Sciatic nerve (tissue), 2 donors: ENCODE measurements at places on chromosomes 1 and 21. TPM values are rescaled to one million over a fixed set of nuclear protein-coding genes. Genes with fewer than 3 reads are reported as not detected.

The SEMA6C gene
- total RNA-seq = 33.5 TPM

The FOXD2 gene
- 12.3 TPM for total RNA-seq

The PLA2G2A gene
- total RNA-seq = 494 TPM

The RGS13 gene
- 0.22 TPM for total RNA-seq

The NADK gene
- 77.3 TPM for total RNA-seq

The COL8A2 gene
- total RNA-seq = 47.3 TPM

The OR2L13 gene
- 0.36 TPM for total RNA-seq

The KCND3 gene
- total RNA-seq = 7.5 TPM

The KRTAP12-2 gene
- not detected for total RNA-seq

The GPR3 gene
- 0.71 TPM for total RNA-seq

The SMYD2 gene
- total RNA-seq = 13.5 TPM

The CFHR5 gene
- not detected for total RNA-seq

The C1orf87 gene
- total RNA-seq = not detected

The REG4 gene
- not detected for total RNA-seq

DNA sequence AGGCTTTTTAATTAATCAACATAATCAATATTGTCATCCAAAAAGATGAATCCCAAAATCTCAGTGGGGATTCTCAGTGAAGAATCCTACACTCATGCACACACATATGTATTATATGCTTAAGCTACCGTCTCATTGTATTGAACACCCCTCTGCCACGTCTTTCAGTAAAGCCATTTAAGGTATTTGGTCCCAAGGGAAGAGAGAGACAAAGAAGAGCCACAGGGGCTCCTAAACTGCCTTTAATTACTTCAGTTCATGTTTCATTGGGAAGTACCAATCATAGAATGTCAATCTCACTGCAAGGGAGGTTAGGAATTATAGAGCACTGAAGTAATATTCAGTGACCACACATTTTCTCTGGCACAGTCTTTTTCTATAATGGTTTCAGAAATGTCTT lies 388.6 kb upstream of the NEGR1 start:
- no peak for DNase-seq

DNA sequence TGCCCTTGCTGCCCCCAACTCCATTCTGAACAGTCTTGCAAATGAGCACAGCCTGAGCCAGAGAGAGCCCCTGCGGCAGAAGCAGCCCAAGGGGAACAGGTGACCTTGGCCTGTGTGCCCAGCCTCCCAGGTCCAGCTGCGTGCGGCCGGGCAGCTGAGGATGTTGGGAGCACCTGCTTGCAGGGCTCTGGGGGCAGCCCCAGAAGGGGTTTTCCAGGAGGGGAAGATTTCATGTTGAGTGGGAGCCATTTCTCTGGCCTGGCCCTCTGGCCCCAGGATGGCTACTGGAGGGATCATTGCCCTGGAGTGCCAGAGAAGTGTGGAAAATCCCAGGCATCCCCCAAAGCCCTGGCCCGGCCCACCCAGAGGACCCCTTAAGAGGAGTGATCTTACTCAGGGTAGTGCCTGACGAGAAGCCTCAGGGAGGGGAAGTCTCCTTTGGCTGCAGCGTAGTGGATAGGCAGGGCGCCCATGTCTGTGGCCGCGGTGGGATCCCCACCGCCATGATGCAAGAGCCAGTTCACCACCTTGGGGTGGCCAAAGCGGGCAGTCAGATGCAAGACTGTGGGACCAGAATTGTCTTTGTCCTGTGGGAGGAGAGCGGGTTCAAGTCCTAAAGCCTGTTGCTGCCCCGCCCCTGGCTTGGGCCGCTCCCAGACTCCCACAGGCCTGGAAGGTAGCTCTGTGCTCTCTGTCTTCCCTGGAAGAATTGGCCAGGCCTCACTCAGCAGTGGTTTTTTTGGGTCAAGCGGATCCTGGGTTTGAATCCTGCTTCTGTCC lies 20.6 kb upstream of the RNU1-4 start:
- DNase-seq = peak; percentile 58

- DNase-seq = no peak
Measured at GRCh38 chr1:65791396-65791795, 1.3 kb upstream of the PDE4B start.

- no peak for DNase-seq
Measured at GRCh38 chr1:47872886-47873285, 124.3 kb downstream of the TRABD2B start.

DNA sequence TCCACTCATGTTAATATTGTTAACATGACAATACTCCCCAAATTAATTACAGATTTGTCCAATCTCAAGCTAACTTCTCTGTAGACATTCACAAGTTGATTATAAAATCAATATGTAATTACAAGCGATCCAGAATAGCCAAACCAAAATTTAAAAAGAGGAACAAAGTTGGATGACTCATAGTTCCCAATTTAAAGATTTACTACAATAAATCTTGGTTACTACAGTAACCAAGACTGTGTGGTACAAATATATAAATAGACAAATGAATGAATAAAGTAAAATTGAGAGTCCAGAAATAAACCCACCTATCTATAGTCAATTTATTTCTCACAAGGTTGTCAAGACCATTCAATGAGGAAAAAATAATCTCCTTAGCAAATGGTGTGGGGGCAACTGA lies 7.1 kb upstream of the KRTAP10-4 start:
- no peak for DNase-seq

GRCh38 chr1:25610822-25611630 lies 5.6 kb upstream of the MAN1C1 start:
- no peak for DNase-seq

DNA sequence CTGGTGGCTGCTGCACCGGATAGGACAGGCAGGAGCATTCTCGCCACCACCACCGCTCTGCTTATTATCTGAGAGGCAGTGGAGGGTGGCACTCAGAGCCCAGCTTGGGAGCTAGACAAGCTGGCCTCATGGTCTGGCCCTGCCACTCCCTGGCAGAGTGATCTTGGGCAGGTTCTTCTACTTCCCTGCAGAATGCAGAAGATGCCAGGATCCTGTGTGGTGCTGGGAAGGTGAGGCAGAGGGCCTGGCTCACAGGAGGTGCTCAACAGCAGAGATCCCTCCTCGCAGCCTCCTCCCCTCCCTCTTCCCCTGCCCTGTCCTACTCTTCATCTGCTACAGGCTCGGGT lies 60.4 kb downstream of the ARHGEF10L start:
- no peak for DNase-seq

GRCh38 chr1:15414445-15414983 lies 4.8 kb downstream of the EFHD2 start:
- no peak for DNase-seq

DNA sequence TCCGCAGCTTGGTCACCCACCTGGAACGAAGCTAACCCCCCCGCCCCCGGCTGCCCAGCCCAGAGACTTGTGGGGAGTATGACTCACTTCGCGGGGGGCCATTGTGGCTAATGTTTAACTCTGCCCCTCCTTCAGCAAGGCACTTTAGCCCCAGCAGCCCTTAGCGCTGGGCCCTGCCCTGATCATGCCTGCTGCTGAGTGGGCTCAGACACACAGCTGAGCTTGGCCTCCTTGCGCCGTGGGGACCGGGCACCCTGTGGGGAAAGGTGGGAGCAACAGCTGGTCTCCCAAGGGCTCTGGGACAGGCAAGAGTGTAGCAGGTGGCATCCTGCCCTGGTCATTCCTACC lies 6.3 kb upstream of the LAD1 start:
- no peak for DNase-seq

DNA sequence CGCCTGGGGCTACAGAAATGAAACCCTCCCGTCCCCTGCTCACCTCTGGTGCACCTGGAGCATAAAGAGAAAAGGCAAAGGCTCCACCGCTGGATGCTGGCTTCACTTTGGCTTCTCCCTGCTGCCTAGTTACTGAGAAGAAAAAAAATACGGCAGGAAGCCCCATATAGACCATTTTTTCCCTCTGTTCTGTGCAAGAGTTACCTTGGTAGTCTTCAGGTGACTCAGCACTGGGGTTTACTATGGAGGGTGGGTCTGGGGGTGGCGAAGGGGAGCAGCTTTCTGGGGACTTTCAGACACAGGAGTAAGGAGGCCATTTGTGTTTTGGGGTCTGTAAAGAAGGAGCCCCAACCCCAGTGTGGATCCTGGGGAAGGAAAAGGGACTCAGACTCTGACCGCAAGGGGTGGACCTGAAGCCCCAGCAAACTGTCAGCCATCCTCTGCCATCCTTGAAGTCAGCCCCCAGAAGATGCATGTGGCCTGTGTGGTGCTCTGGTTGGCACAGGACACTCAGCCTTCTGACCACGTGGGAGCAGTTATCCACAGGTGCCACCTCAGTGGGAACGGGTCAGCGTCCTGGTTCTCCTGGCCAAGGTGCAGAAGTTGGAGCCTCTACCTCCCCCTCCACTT lies 25.9 kb upstream of the EPS8L3 start:
- DNase-seq = peak; percentile 27

DNA sequence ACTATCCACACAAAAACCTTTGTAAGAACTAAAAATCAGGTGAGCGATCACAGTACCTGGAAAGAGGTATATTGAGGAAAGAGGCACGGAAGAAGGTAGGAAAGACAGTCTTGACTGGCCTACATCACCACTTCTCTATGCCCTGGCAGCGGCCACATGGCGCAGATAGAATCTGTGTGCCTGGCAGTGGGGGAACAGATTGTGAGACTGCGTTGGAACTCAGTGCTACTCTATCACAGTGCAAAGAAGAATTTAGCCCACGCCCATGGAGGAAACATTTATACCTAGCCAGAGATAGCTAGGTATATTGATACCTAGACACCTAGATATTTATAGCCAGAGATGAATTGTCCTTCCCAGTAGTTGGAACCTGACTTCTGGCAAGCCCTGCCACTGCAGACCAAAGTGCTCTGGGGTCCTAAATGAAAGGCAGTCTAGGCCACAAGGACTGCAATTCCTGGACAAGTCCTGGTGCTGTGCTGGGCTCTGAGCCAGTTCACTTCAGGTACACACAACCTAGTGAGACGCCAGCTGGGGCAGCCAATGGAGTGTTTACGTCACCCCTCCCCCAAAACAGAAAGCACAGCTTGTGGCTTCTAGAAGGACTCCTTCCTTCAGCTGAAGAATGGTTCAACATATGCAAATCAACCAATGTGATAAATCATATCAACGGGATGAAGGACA lies 51.9 kb downstream of the DHX9 start:
- DNase-seq = no peak

DNA sequence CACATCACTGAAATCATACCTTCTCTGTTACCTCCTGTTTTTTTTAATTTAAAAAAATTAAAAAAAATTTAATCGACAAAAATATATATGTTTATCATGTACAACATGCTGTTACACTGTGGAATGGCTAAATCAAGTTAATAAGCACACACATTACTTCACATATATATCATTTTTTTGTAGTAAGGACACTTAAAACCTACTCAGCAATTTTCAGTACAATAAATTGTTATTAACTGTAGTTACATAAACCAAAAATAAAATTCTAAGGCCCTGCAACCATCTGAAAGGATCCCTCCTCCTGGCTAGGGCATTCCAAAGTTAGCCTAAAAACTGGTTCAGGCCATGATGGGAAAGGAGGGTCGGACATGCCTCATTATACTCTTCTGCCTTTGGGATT lies 23.6 kb upstream of the COQ8A start:
- no peak for DNase-seq

GRCh38 chr1:187451238-187451637 lies 622.5 kb downstream of the PLA2G4A start:
- DNase-seq = no peak

DNA sequence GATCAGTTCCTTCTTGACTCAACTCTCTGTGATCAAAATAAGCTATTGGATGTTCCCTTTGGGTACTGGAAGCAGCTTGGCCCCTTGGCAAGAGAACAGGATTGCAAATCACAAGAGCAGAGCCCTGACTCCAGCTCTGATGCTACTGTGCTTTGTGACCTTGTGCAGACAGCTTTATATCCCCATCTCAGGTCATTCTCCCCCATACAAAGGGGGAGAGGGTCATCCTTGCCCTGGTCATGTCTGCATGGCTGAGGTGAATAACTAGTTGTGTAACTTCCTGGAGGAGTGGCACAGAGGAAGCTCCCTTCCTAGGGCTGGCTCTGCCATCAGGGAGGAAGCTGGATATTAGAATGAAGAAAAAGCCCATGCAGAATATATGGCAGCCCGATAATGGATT lies 142.9 kb downstream of the DHRS3 start:
- DNase-seq = no peak

DNA sequence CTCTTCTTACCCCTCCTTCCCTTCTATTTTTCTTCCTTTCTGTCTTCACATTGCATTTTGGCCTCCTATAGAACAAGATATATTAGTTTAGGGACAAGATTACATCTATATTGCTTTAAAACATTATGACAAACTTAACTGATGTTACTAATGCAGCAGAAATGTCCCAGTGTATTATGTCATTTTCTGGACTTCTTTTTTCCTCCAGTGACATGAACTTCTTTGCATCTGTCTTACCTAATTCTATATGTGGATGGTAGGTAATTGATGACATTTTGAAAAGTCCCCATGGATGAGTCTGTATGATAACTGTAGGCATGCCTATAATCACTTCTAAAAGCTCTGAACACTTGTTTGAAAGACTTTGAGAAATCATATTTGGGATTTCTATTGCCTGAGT lies 89.5 kb downstream of the FNBP1L start:
- no peak for DNase-seq

DNA sequence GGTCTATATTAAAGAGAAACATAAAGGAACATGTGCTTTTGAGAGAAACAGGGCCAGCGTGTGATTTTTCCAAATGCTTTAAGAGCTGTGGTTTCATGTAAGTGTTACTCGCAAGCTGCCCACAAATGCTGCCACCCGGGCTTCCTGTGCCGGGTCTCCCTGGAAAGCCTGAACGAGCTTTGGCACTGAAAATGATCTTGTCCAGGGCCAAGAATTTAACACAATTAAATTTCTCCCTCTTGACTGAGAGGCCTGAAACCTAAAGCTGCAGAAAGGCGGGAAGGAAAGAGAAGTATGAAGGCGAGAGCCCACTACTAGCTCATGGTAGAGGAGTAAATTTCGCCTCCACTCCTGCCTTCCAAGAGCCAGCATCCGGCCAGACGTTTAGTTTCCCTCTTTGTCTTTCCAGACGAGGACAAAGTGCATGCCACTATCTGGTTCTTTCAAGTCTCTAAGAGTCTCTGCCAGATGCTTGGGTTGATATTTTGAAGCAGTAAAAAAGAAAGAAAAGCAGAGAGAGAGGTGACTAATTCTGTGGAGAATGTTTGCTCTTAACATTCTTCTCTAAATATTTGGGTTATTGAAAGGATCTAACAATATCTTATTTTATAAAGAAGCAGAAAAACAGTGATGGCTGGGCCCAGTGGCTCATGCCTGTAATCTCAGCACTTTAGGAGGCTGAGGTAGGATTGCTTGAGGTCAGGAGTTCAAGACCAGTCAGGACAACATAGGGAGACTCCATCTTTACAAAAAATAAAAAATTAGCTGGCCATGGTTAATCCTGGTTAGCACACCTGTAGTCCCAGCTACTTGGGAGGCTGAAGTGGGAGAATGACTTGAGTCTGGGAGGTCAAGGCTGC lies 100.0 kb upstream of the HNRNPU start:
- DNase-seq = no peak
